ENCODE measurements at places on chromosomes 3 and 15.

GRCh38 chr15:88982946-88983342 is 69.8 kb upstream of the MFGE8 start:
- no peak for DNase-seq

- DNase-seq: no peak
These were observed 52.0 kb downstream of the PLCL2 start for GRCh38 chr3:16936676-16937230.

- DNase-seq: no peak
These were observed 180.2 kb upstream of the KCNH8 start for GRCh38 chr3:18968120-18968519.

DNA sequence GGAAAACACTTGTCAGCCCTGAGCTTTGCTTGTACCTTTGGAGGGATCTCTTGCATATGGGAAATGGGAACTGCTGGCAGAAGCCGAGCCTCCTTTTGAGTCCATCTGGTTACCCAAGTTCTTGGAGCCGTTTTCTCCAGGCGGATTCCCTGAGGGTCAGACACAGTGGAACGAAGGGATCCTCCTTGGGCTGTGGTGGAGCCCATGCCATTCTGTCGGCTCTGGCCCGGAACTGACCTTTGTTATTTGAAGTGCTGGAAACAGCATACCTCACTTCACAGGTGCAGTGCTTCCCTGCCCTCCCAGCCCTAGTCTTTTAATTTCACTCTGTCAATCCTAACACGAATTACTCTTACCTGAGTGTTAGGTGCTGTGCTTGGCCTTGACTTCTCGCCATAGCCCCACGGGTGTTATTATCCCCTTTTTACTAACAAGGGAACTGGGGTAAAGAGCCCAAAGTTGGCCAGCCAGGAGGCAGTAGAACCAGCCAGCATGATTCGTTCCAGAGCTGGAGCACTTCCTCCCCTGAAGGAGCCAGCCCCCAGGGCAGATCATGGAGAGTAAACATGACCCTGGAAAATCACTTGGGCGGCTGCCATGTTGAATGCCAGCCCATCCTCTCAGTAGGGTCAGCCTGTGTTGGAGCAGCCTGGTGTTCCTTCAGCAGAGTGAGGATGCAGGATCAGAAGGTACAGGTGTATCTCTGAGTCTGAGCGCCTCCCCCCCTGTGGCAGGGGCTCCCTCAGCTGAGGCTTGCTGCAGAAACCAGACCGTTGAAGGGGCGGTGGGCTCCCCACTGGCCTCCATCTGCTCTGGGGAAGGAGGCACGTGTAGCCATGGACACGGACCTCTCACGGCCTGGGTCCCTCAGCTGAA is 143.2 kb downstream of the DNAJB8 start:
- DNase-seq: no peak

- no peak for DNase-seq
These were observed 12.8 kb upstream of the DUSP7 start for GRCh38 chr3:52069135-52069534.

DNA sequence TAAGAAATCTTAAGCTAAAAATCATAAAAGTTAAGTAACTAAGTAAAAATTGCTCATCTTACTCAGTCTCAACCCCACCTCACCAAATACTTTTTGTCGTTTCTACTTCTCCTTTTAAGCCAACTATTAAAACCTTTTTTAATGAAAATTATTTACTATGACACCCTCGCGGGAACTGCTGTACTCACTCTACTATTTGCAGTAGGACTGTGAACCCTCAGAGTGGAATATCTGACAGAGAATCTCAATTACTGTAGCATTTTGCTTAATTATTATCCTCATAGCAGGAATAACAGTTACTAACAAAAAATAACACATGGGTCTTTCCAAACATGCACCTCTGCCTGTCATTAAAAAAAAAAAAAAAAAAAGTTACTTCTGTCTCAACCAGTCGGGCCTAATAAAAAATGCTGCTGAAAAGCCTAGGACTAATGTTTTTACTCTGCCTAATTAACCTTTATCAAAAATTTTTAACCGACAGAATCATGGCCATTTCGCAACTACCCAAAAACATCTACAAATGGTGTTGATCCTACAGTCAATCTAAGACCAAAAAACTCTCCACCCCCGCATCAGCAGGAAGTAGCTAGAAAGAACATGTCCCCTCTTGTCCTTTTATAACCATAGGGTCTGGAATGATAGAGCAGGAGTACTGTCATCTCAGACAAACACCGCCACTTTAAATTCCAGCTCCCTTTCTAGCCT is 10.2 kb downstream of the ALDH1L1 start:
- DNase-seq: no peak

GRCh38 chr15:33693166-33693800 is 275.0 kb upstream of the CHRM5 start:
- no peak for DNase-seq

DNA sequence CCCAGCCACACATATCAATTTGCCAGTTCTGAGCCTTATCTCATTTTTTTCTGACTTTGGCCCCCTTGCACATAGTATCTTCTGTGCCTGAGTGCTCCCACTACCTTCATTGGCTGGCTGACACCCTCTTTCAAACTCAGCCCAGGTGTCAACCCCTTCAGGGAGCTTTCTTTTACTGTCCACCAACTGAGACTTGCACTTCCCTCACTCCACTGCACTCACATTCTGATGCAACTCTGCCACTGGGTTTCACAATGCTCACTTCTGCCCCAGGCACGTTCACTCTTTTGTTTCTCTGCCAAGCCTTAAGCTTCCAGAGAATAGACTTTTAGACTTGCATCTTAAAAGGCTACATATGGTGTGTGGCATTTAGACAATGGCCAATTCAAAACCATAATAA is 101.5 kb upstream of the CBLB start:
- peak; percentile 44 for DNase-seq
